ENCODE measurements at places on chromosomes 1 and 21.

GRCh38 chr1:31568895-31569595, 7.3 kb upstream of the TINAGL1 start:
- DNase-seq, result no peak

DNA sequence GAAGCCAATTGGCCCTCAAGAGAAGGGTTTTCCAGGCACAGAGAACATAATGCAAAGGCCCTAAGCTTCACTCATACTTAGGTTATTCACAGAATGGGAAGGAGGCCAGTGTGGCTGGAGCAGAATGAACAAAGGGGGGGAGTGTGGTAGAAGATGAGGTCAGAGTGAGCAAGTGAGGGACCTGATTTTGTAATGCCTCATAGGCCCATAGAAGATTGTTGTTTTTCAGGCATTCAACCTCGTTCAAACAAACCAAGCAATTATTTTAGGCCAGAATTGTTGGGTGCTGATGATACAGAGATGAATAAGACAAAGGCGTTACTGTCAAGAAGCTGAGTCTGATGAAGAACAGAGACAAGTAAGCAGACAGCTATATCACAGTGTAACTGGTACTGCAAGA, 54.5 kb upstream of the RAP1A start:
- DNase-seq, result no peak

DNA sequence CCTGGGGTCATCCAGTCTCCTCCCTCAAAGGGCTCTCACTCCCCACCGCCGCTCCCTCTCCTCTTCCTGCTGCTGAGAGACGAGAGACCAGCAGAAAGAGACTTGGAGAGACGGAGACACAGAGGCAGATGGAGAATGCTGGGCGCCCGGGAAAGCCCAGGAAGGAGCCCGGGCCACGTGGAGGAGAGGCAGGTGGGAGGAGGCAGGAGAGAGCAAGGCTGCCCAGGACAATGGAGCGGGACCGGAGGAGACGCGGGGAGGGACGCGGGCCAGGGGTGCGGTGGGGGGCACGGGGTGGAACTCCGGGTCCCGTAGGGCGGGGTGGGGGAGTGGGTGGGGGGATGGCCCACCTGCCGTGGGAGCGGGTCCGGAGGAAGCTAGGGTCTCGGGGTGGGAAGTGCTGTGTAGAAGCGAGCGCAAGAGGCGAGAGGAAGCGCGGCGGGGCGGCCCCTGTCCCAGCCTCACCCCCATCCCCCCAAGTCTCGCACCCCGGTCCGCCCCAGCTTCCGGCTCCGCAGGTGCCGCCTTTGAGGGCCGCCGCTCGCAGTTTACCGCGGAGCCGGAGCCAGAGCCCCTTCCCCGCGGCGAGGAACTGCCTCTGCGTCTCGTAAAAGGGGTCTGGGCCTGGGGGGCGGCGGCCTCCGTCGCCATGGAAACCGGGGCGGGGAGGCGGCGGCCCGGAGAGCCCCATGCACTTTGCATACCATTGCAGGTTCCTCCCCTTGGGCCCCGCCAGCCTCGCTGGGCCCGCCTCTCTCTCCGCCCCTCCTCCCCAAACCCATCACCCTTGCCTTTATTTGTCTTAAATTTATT, 11.7 kb upstream of the EPHA2 start:
- peak; percentile 56 for DNase-seq

- DNase-seq, result no peak
Observed at GRCh38 chr1:119978018-119978505, 81.7 kb upstream of the ADAM30 start.

GRCh38 chr1:155012026-155012546, 9.5 kb downstream of the ZBTB7B start:
- DNase-seq, result peak; percentile 94

GRCh38 chr1:117070124-117070523, 10.0 kb downstream of the TTF2 start:
- no peak for DNase-seq

- peak; percentile 59 for DNase-seq
Observed at GRCh38 chr1:210500831-210501230, 172.1 kb downstream of the HHAT start.

- no peak for DNase-seq
Observed at GRCh38 chr1:30936541-30937171, 28.1 kb upstream of the SDC3 start.

GRCh38 chr1:83816836-83817235, 182.1 kb downstream of the TTLL7 start:
- DNase-seq, result no peak

DNA sequence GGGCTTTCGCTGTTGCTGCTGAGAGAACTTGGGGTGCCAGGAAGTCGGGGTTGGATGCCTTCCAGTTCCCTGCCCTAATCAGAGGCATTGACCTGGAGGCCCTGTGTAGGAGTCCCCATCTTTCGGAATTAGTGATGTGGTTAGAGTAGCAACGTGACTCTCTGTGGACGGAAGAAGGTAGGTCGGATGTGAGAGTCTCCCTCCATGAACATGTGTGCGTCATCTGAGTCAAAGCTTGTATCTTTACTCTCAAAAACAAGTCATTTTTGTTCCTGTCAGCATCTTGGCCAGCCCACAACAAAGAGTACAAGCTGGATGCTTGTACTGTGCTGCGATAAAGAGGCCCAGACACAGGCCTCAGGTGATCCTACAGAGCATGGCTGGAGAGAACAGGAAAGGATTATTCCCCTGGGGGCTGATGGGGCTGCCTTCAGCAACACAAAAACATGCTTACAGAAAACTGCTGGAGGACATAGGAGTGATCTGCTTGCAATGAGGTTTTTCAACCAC, 31.0 kb upstream of the IL10 start:
- no peak for DNase-seq

DNA sequence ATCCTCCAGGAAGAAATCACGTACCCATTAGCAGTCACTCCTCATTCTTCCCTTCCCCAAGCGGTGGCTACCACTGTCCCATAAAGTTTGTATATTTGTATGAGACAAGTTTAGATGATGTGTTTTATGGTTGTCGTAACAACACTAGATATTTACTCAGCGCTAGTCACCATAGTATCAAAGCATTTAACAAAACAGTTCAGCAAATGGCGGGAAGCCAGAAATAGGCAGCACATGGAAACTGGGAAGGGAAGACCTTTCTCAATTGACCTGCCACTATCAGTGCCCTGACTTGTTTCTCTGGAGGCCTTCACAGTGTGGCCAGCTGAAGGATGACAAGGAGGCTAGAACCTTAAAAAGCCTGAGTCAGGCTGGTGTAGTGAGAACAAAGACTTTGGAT, 31.1 kb downstream of the CNST start:
- no peak for DNase-seq

DNA sequence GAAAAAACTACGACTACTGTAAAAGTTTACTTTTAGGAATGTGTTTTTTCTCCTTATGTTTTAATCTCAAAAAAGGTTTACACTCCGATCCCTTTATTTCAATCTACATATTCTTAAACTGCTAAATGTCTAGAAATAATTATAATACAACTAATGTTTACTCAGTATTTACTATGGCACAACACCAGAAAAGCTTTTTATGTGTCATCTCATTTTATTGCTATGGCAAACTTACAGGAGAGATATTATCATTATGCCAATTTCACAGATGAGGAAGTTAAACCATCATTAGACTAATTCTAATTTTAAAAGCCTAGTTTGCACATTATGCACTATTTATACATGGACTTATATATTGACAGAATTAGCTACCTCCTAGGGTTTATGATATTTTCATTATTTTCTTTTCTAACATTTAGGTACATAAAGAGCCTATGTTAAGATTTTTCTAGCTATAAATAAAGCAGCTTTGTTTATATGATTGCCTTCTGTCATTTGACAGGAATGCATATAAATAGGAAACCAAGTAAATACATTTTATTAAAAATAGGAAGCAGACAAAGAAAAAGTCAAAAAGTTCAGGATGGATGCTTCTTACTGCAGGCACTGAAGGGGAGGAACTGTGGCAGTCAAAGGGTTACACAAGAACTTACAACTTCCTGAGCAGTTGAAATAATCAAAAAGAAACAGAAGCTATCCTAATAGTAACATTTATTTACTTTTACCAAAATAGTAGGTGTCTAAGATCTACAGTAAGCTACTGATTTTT, 442.4 kb downstream of the LTN1 start:
- DNase-seq, result no peak

DNA sequence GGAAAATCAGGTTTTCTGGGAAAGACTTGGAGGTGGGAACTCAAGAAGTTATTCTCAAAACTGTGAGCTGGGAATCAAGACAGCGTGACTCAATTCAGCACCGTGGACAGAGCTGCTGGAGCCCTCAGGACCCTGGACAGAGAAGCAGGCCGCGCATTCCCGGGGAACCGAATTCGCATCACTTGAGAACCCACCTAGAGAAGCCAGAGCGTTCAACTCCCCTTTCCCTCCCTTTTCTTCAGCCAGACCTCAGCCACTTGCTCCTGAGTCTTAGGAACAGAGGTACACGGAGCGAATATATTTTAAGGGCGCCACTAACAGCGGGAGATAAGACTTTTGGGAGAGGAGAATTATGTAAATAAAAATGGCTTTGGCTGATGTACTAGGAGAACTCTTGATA, 2.0 kb upstream of the LIN28A start:
- no peak for DNase-seq

DNA sequence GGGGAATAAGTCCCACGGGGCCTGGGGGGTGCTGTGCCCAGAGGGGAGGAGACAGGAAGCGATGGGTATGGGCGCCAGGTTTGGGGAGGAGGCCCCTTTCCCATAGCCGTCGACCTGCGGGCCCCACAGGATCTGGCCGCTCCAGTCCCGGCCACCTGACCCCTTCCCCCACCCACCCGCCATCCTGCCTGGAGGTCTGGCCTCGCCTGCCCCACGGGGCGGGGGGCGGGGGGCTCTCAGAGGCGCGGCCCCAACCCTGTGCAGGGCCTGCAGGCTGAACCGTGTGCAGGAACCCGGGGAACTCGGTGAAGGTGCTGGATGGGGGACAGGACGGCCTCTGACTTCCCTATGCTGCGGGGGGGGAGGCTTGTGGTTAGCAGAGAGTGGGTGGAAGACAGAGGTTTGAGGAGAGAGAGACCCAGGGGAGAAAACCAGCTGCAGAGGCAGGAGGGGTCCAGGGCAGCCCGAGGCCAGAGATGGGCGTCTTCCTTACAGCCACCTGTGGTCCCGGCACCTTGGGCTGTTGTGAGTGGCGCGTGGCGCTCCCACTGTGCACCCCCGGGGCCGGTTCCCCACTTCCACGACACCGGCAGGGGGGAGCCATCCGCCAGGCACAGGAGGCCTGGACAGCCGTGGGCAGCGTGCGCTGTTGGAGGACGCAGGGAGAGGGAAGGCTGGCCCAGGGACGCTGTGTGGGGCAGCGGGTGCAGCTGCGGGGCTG, 2.5 kb upstream of the TNFRSF18 start:
- DNase-seq, result peak; percentile 26

DNA sequence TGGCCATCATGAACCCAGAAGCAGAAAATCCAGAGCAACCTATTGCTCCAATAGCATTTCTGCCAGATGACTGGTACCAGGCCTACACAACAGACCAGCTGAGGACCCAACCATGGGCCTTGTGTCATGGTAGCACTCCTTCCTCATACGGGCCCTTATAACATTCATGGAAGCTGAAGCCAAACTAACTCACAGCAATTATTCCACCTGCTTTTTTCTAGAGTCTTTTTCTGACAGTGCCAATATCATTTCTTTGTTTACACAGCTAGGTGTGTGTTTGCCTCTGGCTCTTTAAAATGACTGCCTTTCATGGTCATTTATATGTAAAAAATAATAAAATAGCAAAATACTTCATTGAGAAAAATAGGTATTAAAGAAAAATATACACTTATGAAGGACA, 3.9 kb upstream of the WDR64 start:
- DNase-seq, result no peak

- no peak for DNase-seq
Observed at GRCh38 chr1:230861489-230861888, 6.8 kb downstream of the C1orf198 start.

DNA sequence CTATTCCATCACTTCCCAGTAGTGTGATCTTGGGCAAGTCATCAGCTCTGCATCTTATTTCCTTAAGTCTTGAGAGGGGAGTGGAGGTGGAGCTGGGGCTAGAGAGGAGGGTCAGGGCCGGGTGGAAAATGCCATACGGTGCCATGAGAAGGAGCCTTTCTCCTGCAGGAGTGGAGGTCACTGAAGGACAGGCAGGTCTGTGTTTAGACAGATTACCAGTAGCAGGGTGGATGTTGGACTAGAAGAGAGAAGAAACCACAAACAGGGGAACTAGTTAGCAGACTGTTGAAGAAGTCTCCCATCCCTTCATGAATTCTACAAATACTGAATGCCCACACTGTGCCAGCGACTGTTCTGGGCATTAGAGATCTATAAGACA, 13.9 kb upstream of the CPT2 start:
- no peak for DNase-seq

GRCh38 chr1:177172272-177172671, 1.5 kb downstream of the BRINP2 start:
- DNase-seq, result no peak

DNA sequence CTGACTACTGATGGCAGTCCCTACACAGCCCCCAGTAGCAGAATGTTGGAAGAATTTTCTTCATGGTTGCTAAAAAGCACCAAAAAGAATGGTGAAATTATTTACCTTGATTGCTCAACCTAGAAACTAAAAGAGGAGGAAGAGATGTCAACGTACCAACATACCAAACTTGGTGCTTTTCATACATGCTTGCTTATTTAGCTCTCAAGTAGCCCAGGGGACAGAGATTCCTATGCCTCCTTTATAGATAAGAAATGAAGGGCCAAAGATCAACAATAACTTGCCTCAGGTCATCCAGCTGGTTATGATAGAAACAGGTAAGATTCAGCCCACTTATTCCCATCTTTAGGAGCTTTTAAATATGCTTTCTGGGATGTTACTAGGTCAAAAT, 170.6 kb downstream of the PIGK start:
- no peak for DNase-seq

- peak; percentile 37 for DNase-seq
Observed at GRCh38 chr1:233328142-233328921, 808 bp downstream of the MAP3K21 start.

GRCh38 chr1:177198243-177198642, 27.5 kb downstream of the BRINP2 start:
- DNase-seq, result no peak

- no peak for DNase-seq
Observed at GRCh38 chr1:221350091-221350490, 391.8 kb downstream of the DUSP10 start.

DNA sequence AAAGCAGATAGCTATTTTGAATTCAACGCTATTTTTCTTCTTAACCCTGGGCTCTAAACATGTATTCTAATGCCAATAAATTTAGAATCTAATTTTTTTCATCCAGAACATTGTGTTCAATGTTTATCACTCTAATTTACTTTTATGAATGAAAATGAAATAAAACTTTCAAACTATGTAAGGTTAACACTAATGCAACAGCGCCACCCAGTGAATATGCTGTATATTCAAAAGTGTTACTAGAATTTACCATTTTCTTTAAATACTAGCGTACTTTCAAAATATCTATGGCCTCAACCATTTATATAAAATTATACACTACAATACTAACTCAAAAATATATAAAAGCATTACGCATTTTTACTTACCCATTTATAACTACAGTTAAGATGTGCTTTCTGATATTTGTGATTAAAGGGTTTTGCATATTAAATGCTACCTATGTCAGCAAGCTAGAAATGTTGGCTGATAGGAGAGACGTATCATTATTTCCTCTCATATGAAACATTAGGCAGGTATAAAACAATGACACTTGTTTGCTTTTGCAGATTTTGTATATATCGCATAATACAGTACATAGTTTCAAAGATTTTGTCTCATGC, 5.9 kb upstream of the NUF2 start:
- peak; percentile 23 for DNase-seq

- no peak for DNase-seq
Observed at GRCh38 chr1:205199931-205200299, 11.6 kb downstream of the DSTYK start.
